Activated CD4-positive, alpha-beta T cell treated with anti-CD3 and anti-CD28 coated beads, Interleukin-2, amount 50 U/mL, for 4 hours (primary cell): ENCODE measurements at places on chromosomes 7 and 10.

GRCh38 chr10:17435187-17435586 lies 19.2 kb downstream of the ST8SIA6 start:
- DNase-seq = no peak

DNA sequence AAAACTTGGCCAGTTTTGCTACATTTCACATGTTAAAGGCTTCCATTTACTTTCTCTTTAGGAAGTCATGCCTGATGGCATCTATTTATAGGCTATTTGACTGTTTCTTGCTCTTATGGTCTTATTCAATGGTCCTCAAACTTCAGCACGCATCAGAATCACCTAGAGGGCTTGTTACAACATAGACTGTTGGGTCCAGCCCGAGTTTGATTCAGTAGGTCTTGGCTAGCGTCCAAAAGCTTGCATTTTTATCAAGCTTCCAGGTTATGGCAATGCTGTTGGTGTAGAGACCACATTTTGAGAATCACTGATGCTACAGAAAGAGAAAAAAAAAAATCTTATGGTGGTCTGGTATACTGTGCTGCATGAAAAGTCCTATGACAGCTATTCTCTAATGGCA lies 51.9 kb downstream of the MTPN start:
- DNase-seq = no peak

DNA sequence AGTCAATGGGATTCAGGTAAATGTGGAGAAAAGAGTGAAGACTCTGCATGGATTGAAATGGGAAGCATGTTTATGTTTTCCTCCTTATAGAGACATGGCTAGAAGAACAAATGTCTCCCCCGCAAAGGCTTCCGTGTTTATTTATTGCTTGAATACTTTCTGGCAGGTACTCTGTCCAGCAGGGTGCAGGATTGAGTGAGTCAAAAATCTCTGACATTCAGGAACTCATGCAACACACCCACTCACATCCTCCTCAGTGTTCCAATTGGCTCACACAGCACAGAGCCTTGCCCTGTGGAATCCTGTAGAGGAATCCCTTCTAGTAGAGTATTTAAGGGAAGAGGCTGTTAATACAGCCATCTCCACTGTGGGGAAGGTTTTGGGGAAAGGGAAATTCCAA lies 290.3 kb upstream of the VWC2 start:
- no peak for DNase-seq

DNA sequence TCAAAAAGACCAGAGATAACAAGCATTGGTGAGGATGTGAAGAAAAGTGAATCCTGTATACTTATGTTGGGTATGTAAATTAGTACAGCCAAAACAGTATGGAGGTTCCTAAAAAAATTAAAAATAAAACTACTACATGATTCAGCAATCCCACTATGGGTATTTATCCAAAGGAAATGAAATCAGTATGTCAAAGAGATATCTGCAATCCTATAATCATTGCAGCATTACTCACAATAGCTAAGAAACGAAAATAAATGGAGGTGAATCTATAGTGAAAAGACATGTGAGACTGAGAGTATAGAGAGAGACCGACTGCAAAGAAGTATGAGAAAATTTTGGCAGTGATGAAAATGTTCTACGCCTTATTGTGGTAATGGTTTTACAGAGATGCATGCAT lies 139.2 kb upstream of the TMEM168 start:
- DNase-seq = no peak

DNA sequence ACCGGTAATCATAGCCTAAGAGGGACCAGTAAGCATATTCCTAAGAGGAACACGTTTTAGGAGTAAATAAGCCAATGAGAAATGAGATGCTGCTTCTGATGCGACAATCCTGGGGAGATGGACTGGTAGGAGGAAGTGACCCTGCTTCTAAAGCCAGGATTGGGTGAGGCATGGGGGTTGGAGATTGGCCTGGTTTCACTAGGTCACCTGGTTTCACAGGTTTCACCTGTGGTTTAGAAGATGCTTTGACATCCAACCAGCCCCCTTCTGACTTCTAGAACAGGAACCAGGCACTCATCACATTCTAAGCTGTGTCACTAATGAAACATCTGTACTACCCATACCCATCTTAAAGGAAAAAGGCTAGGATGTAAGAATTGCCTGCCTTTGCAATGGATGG lies 53.0 kb upstream of the BAMBI start:
- no peak for DNase-seq

- DNase-seq = no peak
Observed at GRCh38 chr10:101244321-101245050, 15.2 kb upstream of the LBX1 start.

GRCh38 chr10:69391158-69391557 lies 25.6 kb downstream of the TACR2 start:
- DNase-seq = no peak

DNA sequence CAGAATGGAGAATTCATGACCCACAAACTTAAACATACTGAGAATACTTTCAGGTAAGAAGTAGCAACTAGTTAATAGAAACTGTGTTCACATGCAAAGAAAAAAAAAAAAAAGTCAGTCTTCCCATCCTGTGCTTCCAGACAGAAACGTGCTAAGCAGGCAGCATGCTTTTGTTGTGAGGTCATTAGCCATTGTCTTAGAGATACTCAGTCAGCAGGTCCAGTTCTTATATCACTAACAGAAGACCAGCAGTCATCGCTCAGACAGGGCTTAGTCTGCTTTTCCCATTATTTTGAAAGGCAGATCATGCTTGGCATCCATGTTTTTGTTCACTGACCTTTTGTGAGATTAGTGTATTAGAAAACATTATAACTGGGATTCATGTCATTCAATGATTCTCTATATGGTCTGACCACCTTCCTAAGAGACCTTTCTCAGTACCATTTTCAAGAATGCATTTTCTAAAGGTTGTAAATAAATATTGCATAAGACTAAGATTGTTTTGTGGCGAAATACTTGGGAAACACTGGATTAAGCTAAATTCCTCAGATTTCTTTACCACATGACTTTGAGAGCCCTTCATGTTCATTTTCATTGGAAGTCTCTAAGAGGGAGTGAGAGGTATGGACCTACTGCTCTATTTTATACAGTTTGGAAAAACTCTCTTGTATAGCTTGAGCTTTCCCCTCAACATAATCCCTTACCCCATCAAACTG lies 45.0 kb upstream of the AGBL3 start:
- no peak for DNase-seq

DNA sequence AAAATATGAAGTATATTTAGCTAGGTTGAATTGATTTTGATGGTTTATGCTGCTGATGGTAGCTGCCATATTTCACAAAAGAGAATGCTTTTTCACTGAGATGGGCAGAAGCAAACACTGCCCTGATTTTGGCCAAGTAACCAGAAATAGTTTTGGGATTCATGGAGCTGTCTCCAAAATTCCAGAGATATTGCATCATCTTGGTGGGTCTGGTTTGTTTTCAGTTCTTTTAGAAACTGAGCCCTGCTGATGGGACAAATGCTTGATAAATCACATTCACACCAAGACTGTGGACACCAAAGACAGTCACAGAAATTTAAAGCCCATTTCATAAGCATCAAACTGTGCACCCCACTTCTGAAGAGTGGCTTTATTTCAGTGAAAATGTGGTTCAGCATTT lies 140.5 kb downstream of the BICC1 start:
- no peak for DNase-seq

- DNase-seq = no peak
Observed at GRCh38 chr7:3649250-3649649, 348.2 kb downstream of the SDK1 start.

DNA sequence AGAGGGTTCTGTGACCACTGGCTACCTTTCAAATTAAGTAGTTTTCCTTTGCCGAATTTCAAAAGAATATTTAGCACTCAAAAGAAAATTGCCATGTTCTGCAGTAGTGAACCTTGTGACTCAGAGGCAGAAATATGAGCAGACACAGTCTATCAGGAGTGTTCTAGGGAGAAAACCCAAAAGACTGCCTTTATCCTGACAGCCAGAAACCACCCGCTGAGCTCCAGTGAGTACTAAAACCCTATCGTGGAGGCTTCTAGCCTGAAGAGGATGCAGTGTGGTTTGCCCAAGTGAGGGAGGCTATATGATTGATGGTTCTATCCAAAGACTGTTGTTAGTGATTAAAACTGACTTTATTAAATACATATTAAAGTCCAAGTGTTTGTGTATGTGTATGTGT lies 21.9 kb downstream of the CHRM2 start:
- no peak for DNase-seq

GRCh38 chr7:155807065-155807671 lies 5.1 kb downstream of the SHH start:
- DNase-seq = no peak

- no peak for DNase-seq
Observed at GRCh38 chr10:101046332-101047238, 15.2 kb upstream of the KAZALD1 start.

DNA sequence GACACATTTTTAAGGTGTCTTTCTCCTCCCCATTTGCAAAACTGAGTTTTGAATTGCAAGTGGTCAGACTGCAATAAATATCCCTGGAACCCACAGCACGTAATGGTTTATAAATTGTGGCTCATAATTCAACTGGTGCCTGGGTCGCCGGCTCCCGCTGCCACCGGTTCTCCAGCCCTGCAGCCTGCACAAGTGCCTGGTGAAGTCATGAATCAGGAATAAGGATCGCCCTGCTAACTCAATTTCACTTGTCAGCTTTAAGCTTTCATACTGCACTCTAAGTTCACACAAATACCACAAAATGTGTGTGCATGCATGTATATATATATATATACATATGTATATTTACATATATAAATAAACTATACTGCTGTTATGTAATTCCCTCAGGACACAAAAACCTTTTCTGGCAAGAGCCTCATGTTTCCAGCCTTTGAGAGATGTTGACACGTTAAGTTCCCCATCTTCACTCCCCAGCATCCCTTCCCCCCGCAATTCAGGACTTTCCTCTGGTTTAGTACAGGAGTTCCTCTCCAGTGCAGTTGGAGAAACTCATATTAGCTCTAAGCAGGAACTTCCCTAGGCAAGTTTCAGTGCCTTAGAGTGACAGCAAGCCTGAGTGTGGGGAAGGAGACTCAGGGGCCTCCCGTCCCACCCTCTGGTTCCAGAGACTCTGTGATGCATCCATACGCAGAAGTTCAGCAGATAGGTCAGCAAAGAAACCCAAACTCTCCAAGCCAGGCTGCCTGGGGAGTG lies 129.2 kb upstream of the UNC5B start:
- DNase-seq = no peak

- no peak for DNase-seq
Observed at GRCh38 chr10:119461923-119462322, 80.6 kb downstream of the RGS10 start.

DNA sequence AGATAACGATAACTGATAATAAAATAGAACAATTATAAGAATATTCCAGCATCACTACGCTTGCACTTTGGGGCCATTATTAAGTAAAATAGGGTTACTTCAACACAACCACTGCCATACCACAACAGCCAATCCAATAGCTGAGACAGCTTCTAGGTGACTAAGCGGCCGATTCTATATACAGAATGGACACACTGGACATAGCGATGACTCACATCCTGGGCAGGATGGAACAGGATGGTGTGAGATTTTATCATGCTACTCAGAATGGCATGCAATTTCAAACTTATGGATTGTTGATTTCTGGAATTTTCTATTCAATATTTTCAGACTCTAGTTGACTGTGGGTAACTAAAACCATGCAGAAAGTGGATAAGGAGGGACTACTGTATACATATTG lies 920.9 kb downstream of the LRMDA start:
- DNase-seq = no peak

- no peak for DNase-seq
Observed at GRCh38 chr7:141275350-141275749, 201.5 kb downstream of the TMEM178B start.

- no peak for DNase-seq
Observed at GRCh38 chr10:70832852-70833528, 17.2 kb downstream of the SGPL1 start.

DNA sequence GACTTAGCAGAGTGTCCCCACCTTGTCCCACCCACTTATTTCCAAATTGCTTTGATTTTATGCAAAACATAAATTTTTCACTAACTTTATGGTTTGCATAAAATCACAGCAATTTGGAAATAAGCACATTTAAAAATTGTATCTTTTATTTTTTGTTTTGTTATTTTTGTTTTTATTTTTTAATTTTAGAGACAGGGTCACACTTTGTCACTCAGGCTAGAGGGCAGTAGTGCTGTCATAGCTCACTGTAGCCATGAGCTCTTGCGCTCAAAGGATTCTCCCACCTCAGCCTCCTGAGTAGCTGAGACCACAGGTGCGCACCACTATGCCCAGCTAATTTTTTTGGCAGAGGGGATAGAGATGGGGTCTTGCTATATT lies 43.2 kb downstream of the APBB1IP start:
- DNase-seq = no peak

- no peak for DNase-seq
Observed at GRCh38 chr7:90923541-90923997, 327.4 kb downstream of the CDK14 start.

DNA sequence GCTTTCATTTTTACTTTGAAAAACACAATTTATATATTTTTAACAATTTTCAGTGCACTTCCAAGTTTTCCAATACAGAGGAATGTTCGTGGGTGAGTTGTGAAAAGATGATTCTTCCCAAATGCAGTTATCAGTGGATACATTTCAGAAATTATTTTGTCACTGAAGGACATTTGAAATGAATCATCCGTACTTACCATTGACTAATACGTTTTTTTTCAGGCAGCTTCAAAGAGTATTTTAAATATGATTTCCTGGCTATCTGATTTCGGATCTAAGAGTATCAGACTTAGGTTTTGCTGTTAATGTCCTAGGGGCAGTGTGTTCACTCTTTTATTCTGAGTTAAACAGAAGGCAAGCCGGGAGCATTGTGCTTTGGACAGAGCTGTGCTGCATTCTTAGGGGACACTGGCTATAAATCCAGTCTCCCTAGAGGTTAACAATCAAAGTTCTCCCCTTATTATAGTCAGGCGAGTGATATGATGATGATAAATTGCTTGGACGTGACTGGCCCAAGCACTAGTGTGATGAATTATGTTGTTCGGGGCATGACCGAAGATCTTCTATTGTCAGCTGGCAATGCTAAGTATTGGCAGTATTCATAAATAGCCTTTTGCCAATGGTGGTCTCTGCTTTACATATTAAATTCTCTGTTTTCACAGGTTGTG lies 4.5 kb downstream of the PTER start:
- no peak for DNase-seq

- no peak for DNase-seq
Observed at GRCh38 chr10:105643660-105644059, 1002.6 kb downstream of the SORCS3 start.

DNA sequence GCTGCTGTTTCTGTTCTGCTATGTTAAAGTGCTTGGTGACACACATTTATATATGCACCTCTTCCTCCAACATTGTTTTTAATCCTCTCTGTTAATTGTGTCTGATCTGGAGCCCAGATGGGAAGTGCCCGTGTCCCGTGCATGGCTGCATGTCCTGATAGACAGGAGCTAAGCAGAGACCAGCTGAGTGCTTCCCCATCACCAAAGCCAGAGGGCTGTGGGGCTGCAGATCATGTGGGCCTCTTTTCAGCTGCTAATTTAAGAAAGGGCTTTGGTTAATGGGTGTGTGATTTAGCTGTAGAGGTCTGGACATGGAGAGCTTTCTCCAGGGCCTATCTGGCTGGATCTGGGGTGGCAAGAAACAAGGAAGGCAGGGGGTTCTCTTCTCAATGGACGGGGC lies 96.5 kb upstream of the NPS start:
- DNase-seq = no peak

GRCh38 chr10:784403-785088 lies 95.1 kb upstream of the DIP2C start:
- DNase-seq = peak; percentile 41
